Osteoblast (primary cell): ENCODE measurements at places on chromosomes 7 and 10. TPM values are rescaled to one million over a fixed set of nuclear protein-coding genes. Genes with fewer than 3 reads are reported as not detected.

Gene CDHR1
- under 0.01 TPM in 1 of 2 replicates, not detected in the other for total RNA-seq

Gene MLXIPL
- total RNA-seq, result 0.29 and 0.72 TPM in 2 replicates

Gene SMIM30
- total RNA-seq, result 42.3 and 47.1 TPM in 2 replicates

- H3K27me3 ChIP-seq, result peaks cover 7% of the 10 kb centered on the region
- H3K4me3 ChIP-seq, result no peak overlapping the region
- H3K36me3 ChIP-seq, result no peaks in the 10 kb centered on the region
- no peaks in the 10 kb centered on the region for H3K4me1 ChIP-seq
- DNase-seq, result peak; percentile 82
Measured at GRCh38 chr7:30743371-30744074, 8.4 kb upstream of the INMT start.

GRCh38 chr10:43825984-43826383 lies 177.3 kb upstream of the ZNF32 start:
- no peaks in the 10 kb centered on the region for H3K36me3 ChIP-seq
- no peaks in the 10 kb centered on the region for H3K27me3 ChIP-seq
- H3K27ac ChIP-seq, result peak overlapping the region; percentile 82
- peaks cover 36% of the 10 kb centered on the region for H3K4me1 ChIP-seq
- no peak overlapping the region for H3K4me3 ChIP-seq

GRCh38 chr10:18583575-18584270 lies 67.7 kb downstream of the NSUN6 start:
- no peak overlapping the region for H3K27ac ChIP-seq
- H3K4me1 ChIP-seq, result peaks cover 19% of the 10 kb centered on the region
- no peaks in the 10 kb centered on the region for H3K36me3 ChIP-seq
- DNase-seq, result peak; percentile 10

DNA sequence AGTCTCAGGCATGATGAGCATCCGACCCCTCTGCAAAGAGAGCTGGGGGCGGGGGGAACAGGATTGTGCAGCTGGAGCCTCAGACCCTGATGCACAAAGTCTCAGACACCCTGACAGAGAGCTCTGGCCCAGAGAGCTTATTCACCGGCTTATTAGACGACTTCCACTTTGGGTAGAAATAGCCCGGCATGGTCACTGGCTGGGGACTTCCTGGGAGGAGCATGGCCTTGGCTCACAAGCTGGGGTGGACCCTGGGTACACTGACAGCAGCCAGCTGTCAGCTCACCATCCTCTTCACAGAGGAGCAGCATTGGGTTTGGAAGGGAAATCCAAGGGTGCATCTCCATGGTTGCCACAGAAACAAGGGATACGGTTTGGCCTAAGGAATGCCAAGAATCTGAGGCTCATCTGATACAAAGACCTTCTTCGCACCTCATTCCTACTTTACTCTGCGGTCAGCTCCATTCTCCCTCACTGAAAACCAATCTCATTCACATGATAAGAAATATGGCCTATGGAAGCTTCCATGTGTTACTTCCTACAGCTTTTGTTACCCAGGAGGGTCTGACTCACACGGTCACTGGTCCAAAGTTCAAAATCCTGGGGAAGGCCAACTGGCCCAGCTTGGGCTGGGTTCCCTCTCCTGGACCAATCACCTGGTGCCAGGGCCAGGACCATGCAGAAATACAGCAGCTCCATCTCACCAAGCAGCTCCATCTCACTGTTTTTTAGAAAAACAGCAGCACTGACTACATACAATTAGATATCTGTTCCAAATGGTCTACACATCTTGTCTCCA lies 25.1 kb downstream of the ZNF467 start:
- H3K4me3 ChIP-seq, result no peak overlapping the region
- no peaks in the 10 kb centered on the region for H3K27me3 ChIP-seq
- H3K27ac ChIP-seq, result no peak overlapping the region
- no peaks in the 10 kb centered on the region for H3K4me1 ChIP-seq
- H3K36me3 ChIP-seq, result no peaks in the 10 kb centered on the region
- DNase-seq, result peak; percentile 34

- peaks cover 34% of the 10 kb centered on the region for H3K4me1 ChIP-seq
- no peak overlapping the region for H3K4me3 ChIP-seq
- H3K27ac ChIP-seq, result no peak overlapping the region
- H3K27me3 ChIP-seq, result no peaks in the 10 kb centered on the region
Measured at GRCh38 chr10:27622596-27622995, 118.5 kb downstream of the RAB18 start.

DNA sequence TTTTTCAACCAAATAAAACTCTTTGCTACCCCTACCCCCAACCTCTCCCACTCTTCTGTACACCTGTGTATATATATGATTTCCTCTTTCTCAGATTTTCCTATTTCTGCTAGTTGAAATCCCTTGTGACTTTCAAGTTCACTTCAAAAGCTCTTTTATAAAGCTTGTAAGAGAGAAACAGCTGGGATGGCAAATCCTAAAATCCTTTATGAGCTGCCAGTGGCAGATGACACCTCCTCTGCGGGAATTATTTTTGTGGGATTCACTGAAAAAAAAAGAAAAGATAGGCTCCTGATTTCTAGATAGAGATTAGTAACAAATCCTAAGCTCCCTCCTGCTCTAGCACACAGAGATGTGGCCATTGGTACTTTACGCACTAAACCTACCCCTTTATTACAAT lies 92.9 kb downstream of the AHR start:
- H3K4me1 ChIP-seq, result peaks cover 13% of the 10 kb centered on the region
- H3K36me3 ChIP-seq, result no peaks in the 10 kb centered on the region
- DNase-seq, result no peak
- no peak overlapping the region for H3K27ac ChIP-seq

- H3K27ac ChIP-seq, result peak overlapping the region; percentile 53
- H3K4me1 ChIP-seq, result peaks cover 23% of the 10 kb centered on the region
- H3K4me3 ChIP-seq, result no peak overlapping the region
- no peaks in the 10 kb centered on the region for H3K36me3 ChIP-seq
- H3K27me3 ChIP-seq, result no peaks in the 10 kb centered on the region
Measured at GRCh38 chr10:29329420-29329819, 40.5 kb downstream of the LYZL1 start.
